ENCODE measurements at places on chromosomes 7 and 10. TPM values are rescaled to one million over a fixed set of nuclear protein-coding genes. Genes with fewer than 3 reads are reported as not detected.

SFTPA1 gene
- not detected for total RNA-seq

MMP21 gene
- 0.54 TPM for total RNA-seq

AVPI1 gene
- total RNA-seq: 22.5 TPM

NKX2-3 gene
- not detected for total RNA-seq

STAM gene
- total RNA-seq: 37.2 TPM

DPY19L1 gene
- total RNA-seq: 94.7 TPM

DPYSL4 gene
- total RNA-seq: 64.8 TPM

Data from dorsolateral prefrontal cortex (tissue), 122 donors.